ENCODE measurements at places on chromosomes 16 and 17.

GRCh38 chr17:78257810-78258322 is 26.4 kb downstream of the TMEM235 start:
- no peak for DNase-seq

- no peak for DNase-seq
Measured at GRCh38 chr16:49452108-49452507, 78.5 kb downstream of the C16orf78 start.

GRCh38 chr17:50631195-50631907 is 3.3 kb upstream of the ABCC3 start:
- DNase-seq: no peak

DNA sequence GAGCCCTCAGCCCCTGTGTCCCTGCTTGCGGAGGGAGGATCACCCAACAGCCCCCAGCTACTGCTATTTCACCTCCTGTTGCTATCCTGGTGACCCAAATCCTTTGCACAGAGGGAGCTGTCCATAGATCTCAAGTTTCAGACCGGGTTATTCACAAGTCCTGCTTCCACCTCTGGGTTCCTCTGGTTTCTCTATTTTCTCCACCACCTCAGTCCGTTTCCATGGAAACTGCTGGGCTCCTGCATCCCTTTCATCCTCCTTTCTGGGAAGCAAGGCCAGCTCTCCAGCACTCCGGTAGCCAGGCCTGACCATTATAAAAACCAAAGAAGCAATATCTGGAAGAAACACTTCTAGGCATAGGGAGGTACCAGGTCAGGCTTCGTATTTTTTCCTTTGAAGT is 4.8 kb upstream of the CALB2 start:
- no peak for DNase-seq

DNA sequence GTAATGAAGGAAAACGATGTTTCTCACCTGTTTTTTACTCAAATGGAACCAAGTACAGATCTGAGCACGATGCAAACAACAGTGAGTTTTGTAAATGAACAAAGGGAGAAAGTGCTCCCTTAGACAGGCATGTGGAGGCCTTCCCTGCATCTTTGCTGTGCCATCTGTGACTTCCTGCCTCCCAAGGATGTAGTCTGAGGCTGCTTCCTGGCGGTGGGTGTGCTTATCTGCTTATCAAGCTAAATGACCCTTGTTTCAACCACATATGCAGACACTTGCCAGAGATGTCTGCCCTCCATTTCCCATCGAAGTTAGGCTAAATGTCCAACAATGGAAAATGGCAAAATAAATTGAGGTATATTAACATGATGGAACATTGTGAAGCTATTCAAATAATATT is 34.6 kb downstream of the RGS9 start:
- no peak for DNase-seq

DNA sequence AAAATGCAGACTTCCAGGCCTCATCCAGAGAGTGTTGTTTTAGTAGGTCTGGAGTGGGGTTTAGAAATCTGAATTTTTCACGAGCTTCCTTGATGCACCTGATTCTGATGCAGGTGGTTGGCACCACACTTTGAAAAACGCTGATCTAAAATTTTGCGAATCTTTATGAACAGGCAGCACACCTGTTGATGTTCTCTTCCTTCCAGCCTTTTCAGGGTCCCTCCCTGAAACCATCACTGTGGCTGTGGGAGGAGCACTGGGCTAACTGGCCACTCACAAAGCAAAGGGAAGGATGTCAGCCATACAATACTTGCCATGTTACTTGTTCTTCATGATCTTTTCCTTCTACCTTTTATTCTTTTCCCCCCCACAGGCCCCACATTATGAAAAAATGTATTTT is 14.2 kb downstream of the LDAF1 start:
- DNase-seq: no peak

- peak; percentile 40 for DNase-seq
Measured at GRCh38 chr17:50345432-50346312, at the start of gene XYLT2. XYLT2 (plus strand) TSS chr17:50346126; CDS start chr17:50346141, 15 bp downstream.

DNA sequence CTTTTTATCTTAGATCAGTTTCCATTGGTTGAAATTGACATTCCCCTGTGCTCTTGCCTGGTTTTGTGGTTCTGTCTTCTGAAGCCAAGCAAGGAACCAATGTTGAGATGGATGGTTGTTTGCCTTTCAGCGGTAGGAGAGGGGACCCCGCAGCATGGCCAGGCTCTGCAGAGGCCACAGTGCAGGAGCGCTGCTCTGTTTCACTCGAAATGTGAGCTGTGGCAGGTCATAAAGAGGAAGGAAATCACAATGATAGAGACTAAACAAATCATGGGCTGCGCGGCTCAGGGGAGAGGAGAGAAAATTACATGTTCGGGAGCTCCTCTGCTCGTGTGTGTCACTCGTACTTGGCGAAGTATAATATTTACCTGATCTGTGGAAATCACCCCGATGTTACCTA is 148.2 kb downstream of the SNX29 start:
- no peak for DNase-seq

- DNase-seq: peak; percentile 33
Measured at GRCh38 chr17:58818654-58819053, 63.0 kb downstream of the PPM1E start.

DNA sequence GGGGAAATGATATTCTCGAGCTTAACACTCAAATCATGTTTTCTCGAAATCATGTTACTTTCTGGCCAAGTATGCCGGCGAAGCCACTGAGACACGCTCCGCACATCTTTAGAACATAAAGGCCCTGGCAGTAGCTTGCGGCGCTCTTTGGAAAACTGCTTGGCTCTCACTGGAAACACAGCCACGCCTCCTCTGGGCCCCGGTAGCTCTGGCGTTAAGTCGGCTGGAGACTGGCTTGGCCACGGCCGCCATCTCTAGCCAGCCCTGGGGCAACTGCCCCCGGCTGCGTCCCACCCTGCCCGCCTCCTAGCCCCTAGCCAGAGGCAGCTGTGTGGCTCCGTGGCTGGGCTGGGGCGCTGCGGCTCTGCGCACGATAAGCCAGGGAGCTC is 9.2 kb upstream of the BAIAP2 start:
- DNase-seq: no peak

GRCh38 chr16:55539488-55539887 is 27.0 kb upstream of the CAPNS2 start:
- no peak for DNase-seq

- DNase-seq: no peak
Measured at GRCh38 chr17:2965621-2966595, 97.5 kb downstream of the OR1D5 start.

DNA sequence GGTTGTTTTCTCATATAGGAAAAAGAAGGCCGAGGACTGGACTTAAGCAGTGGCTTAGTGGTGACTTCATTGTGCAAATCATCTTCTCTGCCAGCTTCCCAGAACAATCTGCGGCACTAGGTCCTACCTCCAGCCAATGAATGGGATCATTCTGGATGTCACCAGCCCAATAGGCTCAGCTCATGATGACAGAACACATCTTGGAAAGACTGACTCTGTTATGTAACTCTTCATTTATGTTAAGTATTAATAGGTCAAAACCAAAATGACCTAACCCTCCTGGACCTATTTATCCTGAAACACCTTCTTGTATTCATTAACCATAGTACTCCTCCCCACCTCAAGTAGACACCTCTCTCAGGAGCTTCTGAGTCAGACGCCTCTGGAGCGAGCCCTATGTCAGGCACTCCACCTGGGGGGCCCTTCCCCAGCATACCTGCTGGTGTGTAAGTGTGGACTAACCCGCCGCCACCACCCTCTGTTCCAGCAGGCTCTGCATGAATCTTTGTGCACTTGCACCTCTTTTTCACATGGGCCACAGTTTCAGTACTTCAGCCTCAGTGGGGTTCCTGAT is 7.2 kb downstream of the ARL2BP start:
- no peak for DNase-seq

- DNase-seq: peak; percentile 26
Measured at GRCh38 chr17:46942441-46943217, 19.7 kb downstream of the GOSR2 start.

GRCh38 chr17:19677736-19678379 is 29.3 kb downstream of the ALDH3A2 start:
- no peak for DNase-seq

DNA sequence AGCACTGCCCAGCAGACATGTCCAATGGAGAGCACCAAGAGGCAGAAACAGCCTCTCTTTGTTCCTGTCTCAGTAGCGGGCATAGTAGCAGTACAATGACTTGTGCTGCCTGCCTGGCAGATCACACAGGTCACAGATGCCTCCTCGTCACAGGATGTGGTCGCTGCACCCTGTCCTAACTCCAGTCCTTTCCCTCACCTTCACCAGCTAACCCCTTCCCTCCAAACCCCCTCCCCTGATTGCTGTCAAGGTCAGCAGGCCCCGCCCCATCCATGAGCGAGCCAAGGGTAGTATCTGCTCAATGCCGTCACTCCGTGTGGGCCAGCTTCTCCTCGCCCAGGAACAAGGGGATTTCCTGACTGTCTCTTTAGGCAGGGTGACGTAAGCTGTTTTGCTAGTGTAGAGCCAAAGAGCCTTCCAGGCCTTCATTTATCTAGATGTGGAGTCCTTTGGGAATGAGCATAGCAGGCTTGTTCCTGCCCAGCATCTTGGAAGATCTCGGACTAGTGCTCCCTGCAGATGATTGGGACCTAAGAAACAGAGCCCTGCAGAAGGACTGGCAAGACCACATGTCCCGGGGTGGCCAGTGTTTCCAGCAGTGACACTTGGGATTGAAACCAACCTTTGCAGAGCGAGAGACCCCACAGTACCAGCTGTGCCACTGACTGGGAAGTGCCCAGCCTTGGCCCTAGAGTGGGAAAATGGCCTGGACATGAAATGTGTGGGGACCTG is 75.9 kb upstream of the TNRC6C start:
- DNase-seq: no peak

- DNase-seq: no peak
Measured at GRCh38 chr17:78353834-78354233, 6.0 kb downstream of the SOCS3 start.

GRCh38 chr16:65658787-65659220 is 536.9 kb upstream of the CDH11 start:
- DNase-seq: no peak

DNA sequence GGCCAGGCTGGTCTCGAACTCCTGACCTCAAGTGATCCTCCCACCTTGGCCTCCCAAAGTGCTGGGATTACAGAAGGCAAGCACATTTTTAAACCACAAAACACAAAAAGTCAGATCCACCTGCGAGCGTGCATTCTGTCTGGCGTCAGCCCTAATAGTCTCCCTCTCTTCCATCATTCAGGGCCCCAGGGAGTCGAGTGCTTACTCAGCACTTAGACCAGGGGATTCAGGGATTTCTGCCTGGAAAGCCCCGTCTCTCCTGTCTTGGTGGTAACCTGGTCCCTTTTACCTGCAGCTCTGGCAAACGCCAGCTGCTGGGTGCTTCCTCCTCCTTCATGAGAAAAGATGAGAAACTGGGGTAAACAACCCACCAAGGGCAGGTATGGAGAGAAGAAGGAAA is 443.1 kb downstream of the SOX9 start:
- no peak for DNase-seq

DNA sequence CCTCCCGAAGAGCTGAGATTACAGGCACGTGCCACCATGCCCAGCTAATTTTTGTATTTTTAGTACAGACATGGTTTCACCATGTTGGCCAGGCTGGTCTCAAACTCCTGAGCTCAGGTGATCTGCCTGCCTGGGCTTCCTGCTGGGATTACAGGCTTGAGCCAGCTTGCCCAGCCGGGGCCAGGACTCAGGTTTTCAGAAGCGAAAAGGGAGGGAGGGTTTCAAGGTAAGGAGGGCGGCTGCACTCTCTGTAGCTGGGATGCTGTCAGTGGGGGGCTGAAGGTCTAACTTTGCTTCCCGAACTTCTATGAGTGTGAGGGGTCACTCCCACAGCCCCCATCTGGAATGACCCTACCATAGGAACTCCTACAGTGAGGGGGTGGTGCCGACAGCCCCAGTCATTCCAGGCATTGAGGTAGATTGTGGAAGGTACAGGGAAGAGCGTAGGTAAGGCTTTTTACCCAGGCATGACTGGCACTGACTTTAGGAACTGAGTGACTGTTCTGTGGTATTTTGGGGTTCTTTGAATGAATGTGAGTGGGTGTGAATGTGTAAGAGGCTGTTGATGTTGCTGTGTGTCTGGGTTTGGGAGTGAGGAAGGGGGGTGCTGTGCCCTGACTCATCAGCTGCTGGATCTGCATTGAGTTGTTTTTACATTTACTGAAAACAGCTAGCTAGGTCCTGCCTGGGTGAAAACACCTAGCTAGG is 3.8 kb upstream of the C1QL1 start:
- DNase-seq: no peak

- no peak for DNase-seq
Measured at GRCh38 chr17:50047488-50048126, 8.3 kb upstream of the ITGA3 start.

DNA sequence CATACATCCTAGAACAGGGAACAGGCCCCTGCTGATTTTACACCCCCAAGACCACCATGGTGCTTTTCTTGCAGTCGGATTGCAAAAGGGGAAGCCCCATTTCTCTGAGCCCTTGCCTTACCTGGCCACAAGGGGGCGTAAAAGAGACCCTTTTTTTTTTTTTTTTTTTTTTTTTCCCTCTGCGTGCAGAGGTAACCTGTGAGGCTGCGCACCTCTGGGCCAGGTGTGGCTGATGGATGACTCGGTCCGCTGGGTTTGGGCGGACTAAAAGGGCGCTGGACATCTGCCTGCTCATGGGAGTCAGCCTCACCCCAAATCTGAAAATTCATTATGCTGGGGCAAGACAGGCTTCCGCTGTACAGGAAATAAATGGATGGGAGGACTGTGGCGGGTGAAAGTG is 281.0 kb downstream of the CBLN1 start:
- no peak for DNase-seq

DNA sequence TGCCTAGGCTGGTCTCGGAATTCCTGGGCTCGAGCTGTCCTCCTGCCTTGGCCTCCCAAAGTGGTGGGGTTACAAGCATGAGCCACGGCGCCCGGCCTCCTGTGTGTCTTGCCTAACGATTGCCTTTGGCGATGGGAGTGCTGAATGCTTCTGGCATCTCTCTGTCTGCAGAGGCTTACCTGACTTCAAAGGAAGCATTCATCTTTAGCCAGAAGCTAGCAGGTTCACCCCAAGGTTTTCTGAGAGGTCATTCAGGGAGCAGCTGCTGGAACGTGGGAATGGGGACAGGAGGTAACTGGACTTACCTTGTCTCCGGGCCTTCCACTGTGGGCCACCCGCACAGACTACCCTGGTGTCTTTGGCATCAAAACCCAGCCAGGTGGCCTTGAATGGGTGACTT is 54.7 kb downstream of the PLCG2 start:
- DNase-seq: no peak

- peak; percentile 58 for DNase-seq
Measured at GRCh38 chr17:76014925-76015261, 12.2 kb downstream of the EVPL start.

GRCh38 chr16:83676086-83676485 is 131.7 kb upstream of the HSBP1 start:
- no peak for DNase-seq
